ENCODE measurements at places on chromosomes 6 and 20.

- no peak for DNase-seq
These were observed 20.6 kb upstream of the BHLHE23 start for GRCh38 chr20:63027221-63027921.

DNA sequence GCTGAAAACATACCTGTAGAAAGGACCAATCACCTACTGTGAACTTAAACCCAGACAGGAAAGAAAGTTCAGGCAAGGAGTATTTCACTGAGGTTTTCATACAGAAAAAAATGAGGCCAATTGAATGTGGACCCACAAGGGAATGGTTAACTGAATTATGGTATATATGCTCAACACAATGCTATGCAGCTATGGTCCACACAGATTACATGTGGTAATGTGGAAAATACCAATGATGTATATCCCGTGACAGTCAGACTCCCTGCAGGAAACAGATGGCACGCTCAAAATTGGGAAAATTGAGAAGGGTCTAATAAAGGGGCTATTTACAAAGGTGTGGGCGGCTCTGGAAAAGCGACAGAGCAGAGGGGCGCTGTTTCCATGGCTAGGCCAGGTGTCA, 47.1 kb upstream of the PIM1 start:
- DNase-seq, result no peak

GRCh38 chr6:31270788-31271640, 878 bp downstream of the HLA-C start:
- peak; percentile 76 for DNase-seq

DNA sequence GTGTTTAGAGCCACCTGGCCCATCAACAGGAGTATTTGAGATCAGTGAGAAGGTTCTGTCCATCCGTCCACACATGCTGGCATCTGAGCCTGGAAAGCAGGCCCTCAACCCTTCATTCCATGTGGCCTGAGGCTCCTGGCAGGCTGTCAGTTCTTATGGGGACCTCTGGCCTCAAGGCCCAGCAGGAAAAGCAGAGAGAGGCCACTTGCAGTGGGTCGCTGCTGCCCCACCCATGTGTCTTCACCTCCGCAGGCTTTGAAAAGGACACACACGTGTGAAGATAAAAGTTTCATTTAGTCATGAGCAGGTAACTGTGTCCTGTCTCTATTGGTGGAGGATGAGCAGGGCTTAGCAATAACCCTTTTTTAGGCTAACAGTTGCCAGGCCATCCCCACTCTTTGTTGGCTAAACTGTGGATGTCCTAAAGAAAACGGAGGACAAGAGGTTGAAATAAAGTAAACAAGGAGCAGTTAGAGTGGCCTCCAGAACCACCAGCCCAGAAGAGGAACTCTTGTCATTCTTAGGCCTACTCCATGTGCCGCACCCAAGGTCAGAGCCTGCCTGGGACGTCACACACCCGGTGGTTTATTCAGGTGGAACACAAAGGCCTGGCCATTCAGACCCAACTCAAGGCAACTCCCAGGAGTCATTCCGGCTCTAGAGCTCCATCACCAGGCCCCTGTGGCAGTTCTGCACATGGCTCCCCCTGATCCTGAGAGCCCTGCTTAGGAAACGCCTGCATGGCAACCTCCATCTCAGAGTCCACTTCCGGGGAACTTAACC, 143.4 kb upstream of the CST7 start:
- DNase-seq, result no peak

GRCh38 chr20:63343460-63344445, 17.4 kb downstream of the CHRNA4 start:
- no peak for DNase-seq

DNA sequence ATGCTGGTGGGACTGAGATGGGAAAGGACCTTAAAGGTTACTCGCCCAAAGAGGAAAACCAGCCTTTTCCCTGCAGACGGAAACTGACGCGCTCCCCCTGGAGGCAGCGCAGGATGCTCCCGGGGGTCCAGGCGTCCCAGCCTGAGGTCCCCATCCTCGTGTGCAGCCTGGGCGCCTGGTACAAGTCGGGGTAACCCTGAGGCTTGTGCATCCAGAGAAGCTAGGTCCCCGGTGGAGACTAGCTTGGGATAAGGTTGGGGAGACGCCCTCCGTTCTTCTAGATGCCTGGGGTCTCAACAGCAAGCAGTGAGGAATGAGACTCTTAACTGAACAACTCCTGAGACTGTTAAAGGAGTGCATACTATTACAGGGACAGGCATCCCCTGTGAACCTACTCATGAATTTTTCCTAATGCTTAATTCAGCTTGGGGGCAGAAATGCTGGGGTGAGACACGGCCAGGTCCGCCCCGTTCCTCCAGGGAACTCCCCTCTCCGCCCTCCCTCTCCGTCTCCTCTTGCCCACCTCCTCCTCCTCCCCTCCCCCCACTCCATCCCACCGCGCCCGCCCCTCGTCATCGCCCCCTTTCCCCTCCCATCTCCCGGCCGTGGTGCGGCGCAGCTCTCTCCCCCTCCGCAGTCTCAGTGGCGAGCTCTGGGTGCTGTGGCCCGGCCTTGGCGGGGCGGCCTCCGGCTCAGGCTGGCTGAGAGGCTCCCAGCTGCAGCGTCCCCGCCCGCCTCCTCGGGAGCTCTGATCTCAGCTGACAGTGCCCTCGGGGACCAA, at the start of gene PRSS35:
PRSS35 (plus strand) TSS at position 634 of the 781 bp plus-strand sequence. CDS start 10,908 bp downstream, outside the sequence.
- peak; percentile 63 for DNase-seq

- peak; percentile 44 for DNase-seq
These were observed 70.8 kb upstream of the SASH1 start for GRCh38 chr6:148271711-148272439.

DNA sequence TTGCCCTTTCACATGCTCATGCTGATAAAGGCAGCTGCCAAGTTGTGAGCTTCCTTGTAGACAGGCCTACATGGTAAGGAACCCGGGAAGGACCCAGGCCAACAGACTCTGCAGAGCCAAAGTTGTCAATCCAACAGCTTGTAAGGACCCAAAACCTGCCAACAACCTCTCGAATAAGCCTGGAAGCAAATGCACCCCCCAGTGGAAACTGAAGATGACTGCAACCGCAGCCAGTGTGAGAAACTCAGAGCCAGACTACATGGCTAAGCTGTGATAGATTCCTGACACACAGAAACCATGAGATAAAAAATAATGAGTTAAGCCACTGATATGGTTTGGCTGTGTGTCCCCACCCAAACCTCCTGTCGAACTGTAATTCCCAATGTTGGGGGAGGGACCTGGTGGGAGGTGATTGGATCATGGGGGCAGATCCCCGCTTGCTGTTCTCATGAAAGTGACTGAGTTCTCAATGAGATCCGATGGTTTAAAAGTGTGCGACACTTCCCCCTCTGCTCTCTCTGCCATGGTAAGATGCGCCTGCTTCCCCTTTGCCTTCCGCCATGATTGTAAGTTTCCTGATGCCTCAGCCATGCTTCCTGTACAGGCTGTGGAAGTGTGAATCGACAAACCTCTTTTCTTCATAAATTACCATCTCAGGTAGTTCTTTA, 18.8 kb upstream of the CLPSL2 start:
- no peak for DNase-seq

DNA sequence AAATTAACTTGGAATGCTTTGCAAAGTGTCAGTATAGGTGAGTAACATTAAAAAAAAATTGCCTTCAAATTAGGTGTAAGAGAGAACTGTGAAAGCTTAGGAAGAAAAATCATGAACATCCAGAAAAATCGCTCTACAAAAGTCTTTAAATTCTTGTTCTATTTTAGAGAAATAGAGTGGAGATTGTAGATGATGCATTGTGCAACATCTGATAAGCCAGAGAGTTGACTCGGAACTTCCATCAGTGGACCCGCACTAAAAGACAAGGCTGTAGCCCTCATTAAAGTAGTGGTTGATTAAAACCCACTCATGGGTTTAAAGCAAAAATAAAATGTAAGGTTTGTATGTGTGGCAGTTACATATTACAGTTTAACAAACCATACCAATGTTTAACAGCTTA, 35.8 kb downstream of the MAP3K4 start:
- DNase-seq, result no peak

DNA sequence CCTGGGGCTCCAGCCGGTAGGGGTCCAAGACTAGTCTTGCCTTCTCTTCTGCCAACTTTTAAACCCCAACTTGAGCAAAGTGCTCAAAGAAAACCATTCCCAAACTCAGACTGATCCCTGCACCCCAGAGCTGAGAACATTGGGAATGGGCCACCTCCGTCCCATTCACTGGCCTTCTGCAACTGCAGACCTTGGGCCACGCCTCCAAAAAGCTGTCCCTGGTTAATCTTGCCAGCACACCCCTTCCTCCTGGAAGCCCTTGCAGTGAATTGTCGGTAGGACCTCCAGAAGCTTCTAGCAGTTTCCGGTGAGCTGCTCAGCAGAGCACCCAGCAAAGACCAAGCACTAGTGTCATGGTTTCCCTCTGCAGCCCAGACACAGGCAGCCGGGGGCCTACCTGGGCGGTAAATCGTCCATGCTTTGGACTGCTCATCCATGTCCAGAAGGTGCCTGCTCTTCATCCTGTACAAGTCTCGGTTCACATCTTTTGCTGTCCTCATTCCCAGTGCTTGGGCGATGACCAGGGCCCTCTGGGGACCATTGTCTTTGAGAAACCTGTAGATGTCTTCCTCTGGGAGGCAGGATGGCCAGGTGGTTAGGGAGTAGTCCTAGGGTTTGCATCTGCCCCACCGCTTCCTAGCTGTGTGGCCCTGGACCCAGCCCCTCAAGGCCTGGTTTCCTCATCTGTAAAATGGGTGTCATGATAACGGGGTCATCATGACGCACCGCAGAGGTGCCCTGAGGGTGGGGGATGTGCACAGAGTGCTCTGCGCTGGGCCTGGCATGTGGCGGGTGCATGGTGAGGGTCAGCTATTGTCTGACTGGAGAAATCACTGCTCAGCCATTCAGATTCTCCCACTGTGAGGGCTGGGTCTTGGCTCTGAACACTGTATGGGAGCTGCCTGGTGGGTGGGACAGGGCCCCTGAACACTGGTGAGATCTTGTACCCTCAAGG, 5.5 kb downstream of the ZBP1 start:
- no peak for DNase-seq

- no peak for DNase-seq
These were observed 24.2 kb downstream of the AKAP12 start for GRCh38 chr6:151263967-151264366.
